ENCODE measurements at places on chromosomes 11 and 22. TPM values are rescaled to one million over a fixed set of nuclear protein-coding genes. Genes with fewer than 3 reads are reported as not detected.

DNA sequence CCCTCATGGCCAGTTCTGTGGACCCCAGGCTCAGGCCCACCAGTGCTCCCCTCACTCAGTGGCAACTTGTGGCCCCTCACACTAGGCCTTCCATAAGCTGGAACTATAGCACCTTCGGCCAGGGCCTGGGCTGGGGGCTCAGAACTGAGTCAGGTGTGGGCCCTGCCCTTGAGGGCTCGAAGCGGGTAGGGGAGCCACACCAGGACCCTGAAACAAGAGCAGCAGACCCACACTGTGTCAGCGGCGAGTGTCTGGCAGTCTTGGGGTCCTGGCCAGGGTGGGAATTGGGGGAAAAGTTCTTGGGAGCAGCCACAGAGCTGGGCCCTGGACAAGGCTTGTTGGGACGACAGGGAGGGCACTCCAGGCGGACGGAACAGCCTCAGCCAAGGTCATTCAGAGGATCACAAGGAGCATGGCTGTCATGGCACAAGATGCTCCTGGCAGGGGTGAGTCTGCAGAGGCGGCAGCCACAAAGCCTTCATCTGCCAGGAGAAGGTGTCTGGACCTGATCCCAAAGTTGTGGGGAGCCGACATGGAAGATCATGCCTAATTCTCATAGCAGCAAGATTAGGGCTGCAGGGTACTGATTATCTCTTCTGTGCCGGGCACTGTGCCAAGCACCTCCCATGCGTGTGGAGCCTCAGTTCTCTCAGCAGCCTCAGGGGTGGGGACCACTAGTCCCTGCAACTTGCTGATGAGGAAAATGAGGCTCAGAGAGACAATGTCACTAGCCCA is 50.7 kb downstream of the SHISAL1 start:
- peak; percentile 19 for DNase-seq

GRCh38 chr22:31173386-31174145 is 13.6 kb downstream of the RNF185 start:
- DNase-seq = no peak

DNA sequence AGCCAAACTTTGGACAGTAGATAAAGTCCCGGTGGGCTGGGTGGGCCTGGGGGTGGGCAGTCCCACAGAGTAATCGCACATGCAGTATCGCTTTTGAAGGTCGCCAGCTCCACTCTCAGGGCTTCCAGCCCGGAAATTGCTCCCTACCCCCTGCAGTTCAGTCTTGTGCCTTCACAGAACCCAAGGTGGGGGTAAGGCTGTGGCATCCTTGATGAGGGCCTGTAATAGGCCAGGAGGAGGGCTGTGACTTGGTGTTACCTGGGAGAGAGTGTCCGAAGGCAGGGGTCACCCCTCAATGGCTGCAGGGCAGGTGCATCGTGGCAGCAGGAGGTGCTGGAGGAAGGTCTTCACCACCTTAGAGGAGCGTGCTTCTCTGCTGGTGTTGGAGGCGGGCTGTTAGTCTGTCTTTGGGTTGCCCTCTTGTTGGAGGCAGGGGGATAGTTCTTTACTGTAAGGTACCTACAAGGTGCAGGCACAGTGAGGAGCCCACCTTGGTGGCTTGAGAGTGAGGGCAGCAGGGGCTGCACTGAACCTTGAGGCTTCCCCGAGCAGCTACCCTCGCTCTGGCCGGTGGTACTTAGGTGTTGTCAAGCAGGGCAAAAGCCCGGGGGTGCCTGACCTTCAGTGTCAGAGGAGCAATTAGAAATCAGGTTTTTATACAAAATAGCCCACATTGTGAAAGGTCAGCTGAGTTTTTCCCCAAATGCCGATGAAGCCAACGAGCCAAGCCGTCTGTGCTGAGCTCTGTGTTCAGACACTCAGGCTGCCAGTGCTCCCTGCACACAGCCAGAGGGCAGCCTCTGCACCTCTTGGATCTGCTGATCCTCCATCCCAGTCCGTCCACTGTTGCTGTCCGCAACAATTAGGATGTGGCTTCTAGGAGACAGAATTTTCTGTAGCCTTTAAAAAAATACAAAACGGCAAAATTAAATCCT is 21.9 kb downstream of the SAMM50 start:
- no peak for DNase-seq

ALDH3B2 gene
- total RNA-seq = 3.1 TPM

GRCh38 chr11:80502511-80502910 is 1061.7 kb upstream of the TENM4 start:
- no peak for DNase-seq

Measured in mesothelial cell of epicardium (in vitro differentiated cells).